Stimulated activated CD8-positive, alpha-beta memory T cell treated with anti-CD3 and anti-CD28 coated beads, Interleukin-15, amount 100 ng/mL, for 4 hours (primary cell): ENCODE measurements at places on chromosomes 6 and 20.
A peak's percentile ranks its signal among the peaks of the same experiment; 100 is the strongest.

DNA sequence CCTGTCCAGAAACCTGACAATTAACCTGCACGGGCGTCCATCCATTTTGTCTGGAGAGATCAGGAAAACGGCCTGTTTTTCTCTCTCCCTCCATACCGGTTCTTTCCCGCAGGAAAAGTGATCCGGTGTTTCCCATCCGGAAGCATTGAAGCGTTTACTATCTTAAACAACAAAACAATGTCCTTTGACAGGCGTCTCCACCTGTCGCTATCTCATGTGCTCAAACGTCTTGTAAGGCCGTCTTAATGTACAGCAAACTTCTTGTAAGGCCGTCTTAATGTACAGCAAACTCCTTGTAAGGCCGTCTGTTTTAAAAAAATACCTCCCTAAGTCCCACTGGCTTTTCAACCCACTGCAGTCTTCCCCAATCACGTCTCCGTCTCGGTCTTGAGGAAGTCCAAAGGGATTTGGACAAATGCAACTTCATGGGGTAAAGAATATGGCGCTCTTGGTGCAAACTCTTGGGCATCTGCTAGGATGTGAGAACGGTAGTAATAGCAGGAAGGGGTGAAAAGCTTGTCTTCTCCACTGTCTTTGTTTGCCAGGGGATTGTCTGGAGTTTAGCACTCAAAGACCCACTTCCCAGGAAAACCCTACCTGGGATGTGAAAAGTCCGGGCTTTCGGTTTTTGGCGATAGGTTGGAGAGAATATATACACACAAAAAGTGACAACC, 29.9 kb upstream of the TRIM27 start:
- no peak for DNase-seq

- no peak for DNase-seq
Measured at GRCh38 chr6:39076623-39077535, 28.3 kb downstream of the GLP1R start.

DNA sequence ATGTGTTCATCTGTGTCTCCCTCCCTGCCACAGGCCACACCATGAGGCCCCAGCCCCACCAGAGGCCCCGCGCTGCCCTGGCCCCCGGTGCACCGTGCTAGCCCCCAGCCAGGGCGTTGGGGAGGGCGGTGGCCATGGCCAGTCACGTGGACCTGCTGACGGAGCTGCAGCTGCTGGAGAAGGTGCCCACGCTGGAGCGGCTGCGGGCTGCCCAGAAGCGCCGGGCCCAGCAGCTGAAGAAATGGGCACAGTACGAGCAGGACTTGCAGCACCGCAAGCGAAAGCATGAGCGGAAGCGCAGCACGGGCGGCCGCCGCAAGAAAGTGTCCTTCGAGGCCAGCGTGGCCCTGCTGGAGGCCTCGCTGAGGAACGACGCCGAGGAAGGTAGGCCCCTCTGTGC, 30.3 kb downstream of the PPP1R16B start:
- no peak for DNase-seq

- DNase-seq = no peak
Measured at GRCh38 chr6:6678811-6679210, 90.3 kb downstream of the LY86 start.

DNA sequence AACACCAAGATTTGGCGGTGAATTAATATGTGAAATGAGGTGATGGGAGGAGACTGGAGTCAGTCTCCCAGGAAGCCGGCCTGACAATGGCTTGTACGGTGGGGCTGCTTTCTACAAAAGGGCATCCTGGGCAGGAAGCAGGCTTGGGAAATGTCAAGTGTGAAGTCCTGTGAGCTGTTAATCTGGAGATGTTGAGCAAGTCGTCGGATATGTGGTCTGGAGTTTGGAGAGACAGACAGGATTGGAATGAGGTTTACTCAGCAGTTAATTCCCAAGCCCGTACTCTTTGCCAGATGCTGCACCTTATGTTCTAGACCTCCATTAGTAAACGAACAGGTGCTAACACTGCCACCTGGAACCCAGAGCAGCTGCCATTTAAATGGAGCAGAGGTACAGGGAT, 107.7 kb upstream of the FOXC1 start:
- no peak for DNase-seq

GRCh38 chr6:12245763-12246718, 44.1 kb upstream of the EDN1 start:
- DNase-seq = no peak

- DNase-seq = no peak
Measured at GRCh38 chr20:56865055-56865454, 235.9 kb downstream of the TFAP2C start.

- DNase-seq = no peak
Measured at GRCh38 chr6:71134929-71135642, 153.5 kb upstream of the OGFRL1 start.

DNA sequence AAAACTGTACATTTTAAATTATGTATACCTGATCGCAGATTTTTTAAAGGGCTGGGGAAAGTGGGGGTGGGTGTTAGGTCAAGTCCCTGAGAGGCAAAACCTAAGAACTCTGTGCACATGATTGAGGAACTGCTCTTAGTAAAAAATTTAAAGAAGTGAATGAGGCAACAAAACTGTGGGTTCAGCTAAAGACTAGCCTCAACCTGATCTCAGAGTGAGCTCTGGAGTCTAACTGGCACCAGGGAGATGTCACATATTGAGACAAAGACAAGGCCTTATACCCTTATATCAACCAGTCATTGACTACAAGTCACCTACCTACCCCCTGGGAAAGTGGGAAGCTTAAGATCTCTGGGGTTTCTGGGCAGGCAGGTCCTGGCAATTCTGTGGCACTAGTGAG, 27.4 kb upstream of the RUNX2 start:
- DNase-seq = no peak

DNA sequence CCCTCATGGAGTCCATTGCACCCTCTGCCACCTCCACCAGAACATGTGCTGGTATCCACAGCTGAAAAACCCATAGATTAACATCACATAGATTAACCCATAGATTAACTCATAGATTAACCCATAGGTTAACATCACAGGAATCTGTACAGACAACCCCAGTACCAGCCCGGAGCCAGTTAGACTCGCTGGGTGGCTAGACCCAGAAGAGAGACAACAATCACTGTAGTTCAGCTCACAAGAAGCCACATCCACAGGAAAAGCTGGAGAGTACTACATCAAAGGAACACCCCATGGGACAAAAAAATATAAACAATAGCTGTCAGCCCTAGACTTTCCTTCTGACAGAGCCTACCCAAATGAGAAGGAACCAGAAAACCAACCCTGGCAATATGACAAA, 25.1 kb downstream of the SERPINB9 start:
- no peak for DNase-seq

DNA sequence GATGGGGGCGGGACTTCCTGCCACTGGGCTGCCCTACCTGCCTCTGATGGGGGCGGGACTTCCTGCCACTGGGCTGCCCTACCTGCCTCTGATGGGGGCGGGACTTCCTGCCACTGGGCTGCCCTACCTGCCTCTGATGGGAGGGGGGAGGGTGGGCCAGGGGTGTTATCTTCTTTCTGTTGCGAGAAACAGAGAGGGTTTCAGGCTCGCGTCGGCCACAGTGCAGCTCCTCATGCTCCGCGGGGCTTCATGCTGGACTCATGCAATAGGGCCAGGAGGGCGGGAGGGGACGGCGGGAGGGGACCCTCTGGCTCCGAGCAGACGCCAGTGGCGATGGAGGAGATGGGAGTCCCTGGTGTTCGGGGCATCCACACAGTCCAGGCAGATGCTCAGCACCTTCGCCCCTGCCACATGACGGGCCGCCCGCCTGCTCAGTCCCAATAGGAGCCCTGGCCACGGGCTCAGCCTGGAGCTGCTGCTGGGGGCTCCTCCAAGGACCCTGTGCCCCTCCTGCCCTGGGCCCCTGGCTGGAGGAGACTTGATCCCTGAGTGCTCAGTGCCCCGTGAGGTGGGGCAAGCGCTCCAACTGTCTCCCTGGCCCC, 48.8 kb upstream of the CHRNA4 start:
- no peak for DNase-seq

- no peak for DNase-seq
Measured at GRCh38 chr20:56949318-56949717, 317.1 kb downstream of the BMP7 start.

GRCh38 chr6:96613291-96613999, 50.5 kb downstream of the FHL5 start:
- DNase-seq = no peak

DNA sequence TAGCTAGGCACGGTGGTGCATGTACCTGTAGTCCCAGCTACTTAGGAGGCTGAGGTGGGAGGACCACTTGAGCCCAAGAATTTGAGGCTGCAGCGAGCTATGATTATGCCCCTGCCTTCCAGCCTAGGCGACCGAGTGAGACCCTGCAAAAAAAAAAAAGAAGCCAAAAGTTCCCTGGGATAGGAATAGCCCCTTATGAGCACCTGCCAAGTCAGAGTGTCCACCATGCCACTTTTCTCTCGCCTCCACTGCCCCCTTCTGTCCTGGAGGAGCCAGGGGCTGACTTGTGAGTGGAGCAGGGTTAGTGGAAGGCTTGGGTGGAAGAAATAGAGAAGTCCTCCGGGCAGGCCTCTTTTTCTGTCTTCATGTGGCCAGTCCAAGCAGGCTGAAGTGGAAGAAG, 12.1 kb upstream of the DDX27 start:
- DNase-seq = no peak

DNA sequence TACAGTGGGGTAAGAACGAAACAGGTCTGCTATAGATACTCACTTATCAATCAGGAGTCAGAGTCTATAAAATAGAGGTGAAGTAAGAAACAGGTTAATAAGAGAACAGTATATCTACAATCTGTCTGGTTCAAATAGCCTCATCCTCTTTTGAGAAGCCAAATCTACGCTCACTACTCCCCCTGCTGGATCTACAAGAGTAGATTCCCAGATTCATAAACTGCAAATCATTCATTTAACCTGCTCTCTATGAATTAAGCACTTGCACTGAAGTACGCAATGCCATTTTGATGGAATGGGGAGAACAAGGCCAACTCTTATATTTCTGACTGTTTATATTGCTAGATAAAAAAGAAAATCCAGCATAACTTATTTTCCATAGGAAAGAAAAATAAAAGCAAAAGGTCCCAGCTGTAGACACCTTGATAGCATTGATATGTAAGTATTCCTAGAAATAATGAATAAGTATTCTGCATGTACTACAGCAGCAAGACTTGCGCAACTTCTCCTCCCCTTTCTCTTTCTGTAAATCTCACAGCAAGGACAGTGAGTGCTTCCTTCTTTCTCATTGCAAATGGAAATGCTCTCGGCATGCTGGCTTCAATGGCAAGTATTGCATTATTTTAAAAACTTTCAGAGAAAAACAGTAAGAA, 92.3 kb downstream of the RFX6 start:
- DNase-seq = no peak

DNA sequence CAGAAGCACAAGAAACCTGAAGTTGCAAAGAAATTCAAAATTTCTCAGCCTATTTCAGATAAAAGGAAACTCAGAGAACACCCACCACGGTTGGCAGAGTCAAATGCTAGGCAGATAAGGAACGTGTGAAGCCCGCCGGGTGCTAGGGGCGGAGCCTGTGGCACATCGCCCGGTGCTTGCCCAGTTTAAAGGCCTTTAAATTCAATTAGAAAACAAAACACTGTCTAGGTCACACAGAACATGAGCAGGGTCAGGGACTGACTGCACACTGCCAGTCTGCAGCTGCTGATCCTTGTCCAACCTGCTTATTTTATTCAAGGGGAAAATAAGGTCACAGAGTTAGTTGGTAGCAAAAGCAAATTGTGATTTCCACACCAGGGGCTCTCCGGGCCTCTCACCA, 75.8 kb downstream of the PSMG4 start:
- no peak for DNase-seq

GRCh38 chr6:170178561-170179477, 112.1 kb downstream of the DLL1 start:
- DNase-seq = no peak

DNA sequence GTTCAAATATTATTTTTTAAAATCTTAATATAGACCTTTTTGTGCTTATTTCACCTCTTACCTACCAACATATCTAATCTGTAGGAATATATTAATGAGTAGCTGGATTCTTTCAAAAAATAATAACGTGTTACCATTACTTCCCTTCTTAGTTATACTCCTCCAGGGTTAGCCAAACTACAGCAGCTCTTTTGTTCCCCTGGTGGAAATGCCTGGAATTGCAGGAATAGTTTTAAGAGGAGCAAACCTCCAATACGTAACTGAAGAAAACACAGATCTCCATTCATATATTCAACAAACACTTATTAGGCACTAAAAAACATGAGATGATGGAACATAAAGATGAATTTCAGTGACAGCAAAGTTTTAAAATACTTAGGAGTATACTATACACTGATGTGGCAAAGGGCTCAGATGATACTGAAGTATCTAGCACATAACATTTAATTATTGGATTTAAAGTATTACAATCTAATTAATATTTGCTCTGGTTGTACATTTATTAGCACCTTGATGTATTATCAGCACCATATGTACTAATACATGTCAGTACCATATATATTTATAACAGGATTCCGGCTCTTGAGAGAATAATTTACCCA, 78.3 kb downstream of the TBX18 start:
- no peak for DNase-seq

DNA sequence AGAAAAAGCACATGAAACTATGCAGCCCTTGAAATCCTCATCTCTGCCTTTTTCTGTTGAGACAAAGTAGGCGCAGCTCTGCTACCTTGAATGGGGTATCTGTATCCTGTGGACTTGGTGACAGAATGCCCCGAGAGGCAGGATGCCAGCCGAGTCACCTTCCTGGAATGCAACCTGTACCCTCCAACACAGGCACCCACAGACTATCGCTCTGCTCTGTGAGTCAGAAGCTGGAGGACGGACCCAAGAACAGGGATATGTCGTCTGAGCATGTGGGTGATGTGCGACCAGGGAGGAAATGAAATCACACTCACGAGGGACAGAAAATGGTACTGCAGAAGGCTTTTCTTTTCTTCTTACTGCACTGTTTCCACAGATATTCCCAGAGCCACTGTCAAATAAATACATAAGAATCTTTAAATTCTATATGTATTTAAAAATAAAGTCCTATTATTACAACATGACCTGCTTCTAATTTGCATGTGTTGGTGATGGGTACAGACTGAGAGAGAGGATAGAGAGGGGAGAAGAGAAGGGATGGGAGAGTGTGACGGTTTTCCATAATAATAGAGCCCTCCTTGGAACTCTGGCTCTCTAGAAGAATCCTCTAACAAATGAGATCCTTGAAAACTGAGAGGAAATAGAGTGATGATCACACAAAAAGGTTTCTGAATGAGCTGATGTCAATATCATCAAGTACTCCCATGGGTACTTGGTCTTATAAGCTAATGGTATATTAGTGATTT, 308.1 kb downstream of the FOXC1 start:
- peak; percentile 17 for DNase-seq

DNA sequence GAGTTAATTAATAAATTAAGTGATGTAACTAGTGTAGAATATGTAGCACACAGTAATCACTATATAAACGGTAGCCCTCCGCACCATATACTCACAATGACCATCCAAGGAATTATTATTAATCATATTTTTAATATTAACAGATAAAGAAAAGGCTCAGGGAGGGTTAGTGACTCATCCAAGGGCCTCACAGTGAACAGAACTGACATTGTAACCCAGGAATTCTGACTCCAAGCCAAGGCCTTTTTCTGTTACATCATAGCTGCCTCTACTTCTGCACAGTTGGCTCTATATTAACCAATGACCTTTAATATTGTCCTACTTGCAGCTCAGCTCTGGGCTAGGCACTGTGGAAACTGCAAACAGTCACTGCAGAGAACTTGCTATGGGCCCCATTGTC, 117.5 kb upstream of the SIRPG start:
- no peak for DNase-seq
